ENCODE measurements at places on chromosomes 5 and 9.
A peak's percentile ranks its signal among the peaks of the same experiment; 100 is the strongest.

DNA sequence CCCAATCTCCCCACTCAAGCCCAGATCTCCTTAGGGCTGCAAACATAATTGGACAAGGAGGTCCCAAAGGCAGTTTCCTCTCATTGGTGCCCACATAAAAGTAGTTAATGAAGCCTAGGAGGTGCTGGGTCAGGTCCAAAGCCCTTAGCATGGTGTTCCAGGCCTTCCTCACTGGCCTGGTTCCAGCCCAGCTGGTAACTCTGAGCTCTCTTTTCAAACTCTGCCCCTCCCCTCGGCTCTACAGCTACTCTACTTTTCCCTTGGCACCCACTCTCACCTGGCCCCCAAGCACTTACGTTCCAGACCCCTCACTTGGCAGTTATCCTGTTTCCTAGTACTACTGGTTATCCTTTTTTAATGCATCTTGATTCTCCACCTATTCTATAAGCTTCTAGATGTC lies 9.9 kb downstream of the SEPTIN8 start:
- DNase-seq, result peak; percentile 57

- DNase-seq, result no peak
Observed at GRCh38 chr5:5105531-5105930, 34.6 kb upstream of the ADAMTS16 start.

GRCh38 chr5:173680660-173681242 lies 64.3 kb upstream of the BOD1 start:
- no peak for DNase-seq

- DNase-seq, result no peak
Observed at GRCh38 chr9:107437716-107438115, 51.9 kb downstream of the KLF4 start.

DNA sequence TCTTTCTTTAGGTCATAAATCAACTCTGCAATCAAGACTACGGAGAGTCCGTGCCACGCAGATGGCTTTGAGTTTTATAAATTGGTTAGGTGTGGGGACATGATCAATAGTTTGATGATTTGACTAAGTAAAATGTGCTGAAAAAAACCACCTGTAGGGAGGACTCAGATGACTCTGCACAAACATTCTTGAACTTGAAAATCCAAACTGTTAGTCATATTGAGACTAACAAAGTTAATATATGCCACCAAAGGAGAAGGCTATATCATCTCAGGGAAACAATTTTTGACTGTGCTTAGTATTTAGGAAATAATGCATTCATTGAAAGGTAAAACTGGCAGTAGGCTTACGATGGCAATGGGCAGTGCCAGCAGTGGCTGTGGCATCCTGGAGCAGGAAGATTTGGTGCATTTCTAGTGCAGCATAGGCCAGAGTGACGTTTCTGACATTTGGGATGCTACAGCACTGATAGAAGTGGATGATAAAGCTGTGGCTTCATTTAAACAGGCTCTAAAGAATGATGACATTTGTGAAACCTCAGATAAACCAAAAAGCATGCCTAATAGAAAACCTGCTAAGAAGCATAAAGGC lies 291.1 kb downstream of the MLLT3 start:
- no peak for DNase-seq

DNA sequence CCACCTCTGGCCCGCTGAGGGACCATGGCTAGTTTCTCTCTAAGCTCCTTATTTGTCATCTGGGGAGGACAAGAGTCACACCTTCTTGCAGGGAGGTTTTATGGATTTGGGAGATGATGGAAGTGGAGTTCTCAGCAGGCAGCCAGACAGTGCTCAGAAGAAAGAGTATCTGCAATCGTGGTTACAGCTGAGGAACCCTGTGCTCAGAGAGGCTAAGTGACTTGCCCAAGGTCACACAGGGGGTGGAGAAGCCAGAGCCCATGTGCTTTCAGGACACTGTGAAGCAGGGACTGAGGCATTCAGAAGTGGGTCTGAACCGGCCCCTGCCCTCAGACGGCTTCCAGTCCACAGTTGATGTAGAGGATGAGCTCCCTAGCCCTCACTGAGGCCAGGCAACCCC lies 10.8 kb downstream of the PRRX2 start:
- no peak for DNase-seq

DNA sequence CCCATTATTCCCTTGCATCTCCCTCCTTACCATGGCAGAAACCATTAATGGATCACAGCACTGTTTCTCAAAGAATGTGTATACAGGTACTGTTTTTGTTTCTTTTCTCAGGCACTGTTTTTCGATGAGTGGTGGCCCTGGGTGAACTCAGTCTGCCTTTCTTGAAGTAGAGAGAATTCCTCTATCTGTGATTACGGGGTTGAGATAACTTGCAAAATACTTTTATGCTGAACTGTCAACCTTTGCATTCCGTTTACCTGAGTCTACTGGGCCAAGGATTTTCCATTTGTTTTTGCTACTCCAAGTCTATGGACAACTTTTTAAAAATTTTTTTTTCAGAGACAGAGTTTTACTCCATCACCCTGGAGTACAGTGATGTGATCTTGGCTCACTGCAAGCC lies 82.7 kb upstream of the CLINT1 start:
- DNase-seq, result no peak

- no peak for DNase-seq
Observed at GRCh38 chr5:29161399-29162291, 2031.8 kb upstream of the CDH6 start.

GRCh38 chr9:7756088-7756487 lies 43.5 kb downstream of the DMAC1 start:
- DNase-seq, result no peak

DNA sequence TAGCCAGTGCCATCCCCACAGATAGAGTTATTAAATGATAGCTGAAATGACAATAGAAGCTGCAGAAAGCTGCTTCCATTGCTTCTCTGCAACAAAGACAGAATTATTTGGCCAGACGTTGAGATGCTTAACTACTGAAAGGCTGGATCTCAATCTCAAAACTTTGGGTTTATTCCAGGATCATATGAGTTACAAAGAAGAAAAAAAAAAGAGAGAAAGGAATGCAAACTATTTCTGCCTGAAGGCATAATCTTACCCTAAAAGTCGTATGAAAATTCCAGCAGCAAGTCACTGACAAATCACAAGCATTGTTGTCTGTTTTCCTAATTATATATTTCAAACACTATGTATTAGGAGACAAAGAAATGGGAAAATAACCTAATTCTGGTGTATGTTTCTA lies 12.8 kb upstream of the TYRP1 start:
- DNase-seq, result no peak

DNA sequence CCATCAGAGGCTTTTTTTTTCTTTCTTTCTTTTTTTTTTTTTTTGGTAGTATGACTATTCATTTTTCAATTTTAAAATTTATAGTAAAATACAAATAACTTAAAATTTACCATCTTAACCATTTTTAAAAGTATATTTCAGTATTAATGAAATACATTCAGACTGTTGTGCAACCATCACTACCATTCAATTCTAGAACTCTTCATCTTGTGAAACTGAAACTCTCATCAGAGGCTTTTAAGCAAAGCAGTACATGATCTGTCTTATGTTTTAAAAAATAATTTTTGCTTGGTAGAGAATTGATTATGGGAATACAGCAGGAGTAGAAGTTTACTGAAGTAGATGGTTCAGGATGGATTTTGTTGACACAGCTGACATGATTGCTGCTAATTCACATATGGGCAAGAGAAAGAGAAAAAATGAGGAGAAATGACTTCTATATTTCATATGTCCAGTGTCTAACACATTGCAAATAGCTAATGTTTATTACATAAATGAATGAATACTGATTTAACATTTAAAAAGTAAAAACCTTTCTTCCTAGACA lies 13.4 kb downstream of the ELOVL7 start:
- DNase-seq, result no peak

DNA sequence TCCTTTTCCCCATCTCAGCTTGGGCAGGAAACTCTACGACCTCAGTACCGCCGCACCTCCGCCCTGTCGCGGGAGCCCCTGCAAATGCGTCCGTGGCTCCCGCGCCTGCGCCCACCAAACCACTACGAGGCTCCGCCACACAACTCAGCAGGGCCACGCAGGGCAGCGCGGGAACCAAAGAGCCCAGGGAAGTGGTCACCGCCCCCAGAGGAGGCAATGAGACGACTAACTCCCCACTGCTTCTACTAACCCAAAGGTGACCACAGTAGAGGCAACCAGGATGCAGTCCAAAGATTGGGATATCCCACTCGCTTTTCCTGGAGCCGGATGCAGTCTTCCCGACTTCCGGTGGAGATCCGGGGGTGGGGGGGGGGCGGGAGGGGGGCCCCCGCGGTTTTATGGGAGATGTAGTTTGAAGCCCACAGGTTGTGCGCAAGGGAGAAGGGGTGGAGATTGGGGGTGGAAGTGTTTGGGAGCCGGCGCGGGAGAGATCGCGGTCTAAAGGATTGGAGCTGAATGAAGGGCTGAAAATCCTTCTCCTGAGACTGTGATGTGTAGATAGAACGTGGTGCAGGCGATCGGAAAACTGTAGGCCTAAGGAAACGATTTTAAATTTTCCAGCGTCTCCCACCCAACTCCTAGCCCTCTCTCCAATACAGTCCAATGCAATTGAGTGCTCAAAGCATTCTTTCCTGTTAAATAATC lies at the start of gene NUDT12:
TSS of gene NUDT12 (minus strand) at position 337 of the 705 bp plus-strand sequence. CDS start 2,541 bp downstream, outside the sequence.
- peak; percentile 75 for DNase-seq

DNA sequence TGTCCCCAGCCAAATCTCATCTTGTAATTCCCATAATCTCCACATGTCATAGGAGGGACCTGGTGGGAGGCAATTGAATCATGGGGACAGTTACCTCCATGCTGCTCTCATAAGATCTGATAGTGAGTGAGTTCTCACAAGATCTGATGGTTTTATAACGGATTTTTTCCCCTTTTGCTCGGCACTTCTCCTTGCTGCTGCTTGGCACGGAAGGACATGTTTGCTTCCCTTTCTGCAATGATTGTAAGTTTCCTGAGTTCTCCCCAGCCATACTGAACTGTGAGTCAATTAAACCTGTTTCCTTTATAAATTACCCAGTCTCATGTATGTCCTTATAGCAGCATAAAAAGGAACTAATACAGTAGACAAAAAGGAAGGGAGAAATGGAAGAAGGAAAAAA lies 76.7 kb upstream of the CCNG1 start:
- no peak for DNase-seq

DNA sequence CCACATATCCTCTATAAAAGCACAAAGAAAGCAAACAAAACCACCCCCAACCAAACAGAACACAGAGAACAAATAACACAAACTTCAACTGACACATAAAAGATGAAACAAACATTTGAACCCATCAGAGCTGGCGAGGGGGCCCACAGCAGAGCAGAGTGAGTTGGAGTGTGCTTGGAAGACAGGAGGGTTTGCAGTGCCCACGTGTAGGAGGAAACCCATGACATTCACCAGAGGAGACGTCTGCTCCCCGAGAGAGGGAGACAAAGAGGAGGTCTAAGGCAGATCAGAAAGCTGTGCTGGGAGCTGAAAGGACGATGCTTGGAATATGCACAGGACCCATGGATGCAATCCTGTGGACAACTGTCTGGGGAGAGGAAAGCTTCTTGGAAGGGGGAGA lies 27.0 kb downstream of the MRPL36 start:
- no peak for DNase-seq

DNA sequence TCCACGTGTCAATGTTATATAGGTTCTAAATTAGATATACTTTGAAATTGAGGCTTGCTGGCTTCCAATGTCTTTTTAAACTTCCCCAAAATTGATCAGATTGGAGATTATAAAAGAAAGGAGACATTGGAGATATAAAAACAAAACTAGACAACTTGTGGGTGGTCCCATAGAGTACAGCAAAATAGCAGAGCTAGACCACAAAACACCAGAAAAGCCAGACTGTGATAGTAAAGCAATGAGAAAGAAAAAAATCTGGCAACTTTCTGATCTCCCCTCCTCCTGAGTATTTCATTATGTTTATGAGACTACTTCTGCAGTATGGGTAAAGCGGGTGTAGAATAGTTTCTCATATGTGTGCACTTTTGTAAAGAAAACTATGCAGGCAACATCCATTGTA lies 713.8 kb upstream of the MEF2C start:
- no peak for DNase-seq

GRCh38 chr9:117365438-117365837 lies 49.4 kb downstream of the ASTN2 start:
- peak; percentile 58 for DNase-seq

DNA sequence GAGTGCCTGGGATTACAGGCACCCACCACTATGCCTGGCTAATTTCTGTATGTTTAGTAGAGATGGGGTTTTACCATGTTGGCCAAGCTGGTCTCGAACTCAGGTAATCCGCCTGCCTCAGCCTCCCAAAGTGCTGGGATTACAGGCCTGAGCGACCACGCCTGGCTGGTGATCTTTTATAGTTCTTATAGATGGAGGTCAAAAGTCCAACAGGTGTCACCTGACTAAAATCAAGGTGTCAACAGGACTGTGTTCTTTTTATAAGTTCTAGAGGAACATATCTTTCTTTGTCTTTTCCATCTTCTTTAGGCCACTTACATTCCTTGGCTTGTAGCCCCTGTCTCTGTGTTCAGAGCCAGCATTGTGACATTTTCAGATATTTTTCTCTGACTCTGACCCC lies 155.5 kb upstream of the SLC12A2 start:
- no peak for DNase-seq

All from DMS79 treated with DMSO at 0.1 percent for 48 hours (cell line).